ENCODE measurements at places on chromosomes 16 and 17.

DNA sequence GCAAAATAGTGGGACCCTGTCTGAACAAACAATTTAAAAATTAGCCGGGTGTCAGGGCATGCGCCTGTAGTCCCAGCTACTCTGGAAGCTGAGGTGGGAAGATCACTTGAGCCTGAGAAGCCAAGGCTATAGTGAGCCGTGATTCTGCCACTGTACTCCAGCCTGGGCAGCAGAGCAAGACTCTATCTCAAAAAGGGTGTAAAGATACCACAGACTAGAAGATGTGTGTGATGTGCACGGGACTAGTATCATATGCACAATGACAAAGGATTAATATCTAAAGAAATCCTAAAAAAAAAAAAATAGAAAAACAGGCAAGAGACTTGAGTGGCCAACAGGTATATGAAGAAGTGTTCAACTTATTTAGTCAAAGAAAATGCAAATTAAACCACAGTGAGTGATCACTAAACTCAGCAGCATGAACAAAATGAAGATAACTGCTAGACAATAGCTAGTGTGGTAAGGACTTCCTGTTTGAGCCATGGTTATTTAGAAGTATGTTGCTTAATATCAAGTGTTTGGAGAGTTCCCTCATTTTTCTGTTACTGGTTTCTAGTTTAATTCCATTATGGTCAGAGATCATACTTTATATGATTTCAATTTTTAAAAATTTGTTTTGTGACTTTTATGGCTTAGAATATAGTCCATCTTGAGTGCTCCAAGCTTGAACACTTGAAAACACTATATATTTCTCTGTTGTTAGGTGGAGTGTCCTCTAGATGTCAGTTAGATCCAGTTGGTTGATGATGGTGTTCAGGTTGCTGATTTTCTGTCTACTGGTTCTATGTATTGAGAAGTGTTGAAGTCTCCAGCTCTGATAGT lies 14.7 kb upstream of the SLX4 start:
- no peak for DNase-seq

DNA sequence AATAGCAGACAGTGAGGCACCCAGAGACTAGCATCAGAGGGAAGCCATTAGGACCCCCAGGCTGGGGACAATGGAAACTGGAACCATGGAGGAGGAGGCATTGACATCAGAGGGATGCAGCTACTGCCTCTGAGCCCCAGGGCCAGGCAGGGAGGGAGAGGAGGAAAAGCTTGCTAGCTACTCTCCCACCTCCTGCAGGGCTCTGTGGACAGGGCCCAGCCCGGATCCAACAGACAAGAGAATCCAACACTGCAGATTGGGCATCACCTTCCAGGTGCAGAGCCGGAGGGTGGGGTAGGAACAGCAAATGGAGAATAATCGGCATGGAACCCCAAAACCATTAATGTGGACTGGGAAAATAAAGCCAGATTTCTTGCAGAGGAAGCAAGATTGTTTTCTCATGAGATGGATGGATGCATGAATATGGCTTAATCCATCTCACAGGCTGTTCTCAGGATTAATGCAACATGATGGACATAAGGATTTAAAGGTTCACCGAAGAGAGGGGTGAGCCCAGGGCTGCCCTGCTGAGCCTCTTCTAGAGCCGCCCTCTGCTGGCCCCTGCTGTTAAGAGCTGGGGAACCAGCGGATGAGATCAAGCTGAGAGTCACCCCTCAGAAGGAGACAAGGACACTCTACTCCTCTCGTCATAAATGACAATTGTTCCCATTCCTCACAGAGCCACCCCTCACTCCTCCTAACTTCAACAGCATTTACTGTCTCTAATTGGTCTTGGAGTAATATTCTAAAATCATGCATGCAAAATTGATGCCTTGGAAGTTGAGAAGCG lies 48.8 kb downstream of the DNAH3 start:
- no peak for DNase-seq

DNA sequence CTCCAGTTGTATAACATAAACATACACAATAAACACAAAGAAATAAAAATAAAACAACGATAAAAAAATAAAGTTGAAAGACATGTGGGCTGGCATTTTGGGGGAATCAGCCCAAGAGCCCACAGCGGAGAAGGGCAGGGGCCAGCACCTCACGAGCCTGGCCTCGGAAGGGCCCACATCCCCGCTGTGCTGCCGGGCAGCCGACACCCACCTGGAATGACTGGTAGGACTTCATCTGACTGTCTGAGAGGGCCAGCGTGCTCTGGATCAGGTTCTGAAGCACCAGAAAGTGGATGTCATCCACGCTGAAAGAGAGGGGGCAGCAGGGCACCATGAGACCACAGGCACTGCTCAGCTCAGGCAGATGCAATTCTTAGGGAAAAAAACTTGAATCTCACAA lies 73.5 kb downstream of the GTF3C1 start:
- DNase-seq = no peak

DNA sequence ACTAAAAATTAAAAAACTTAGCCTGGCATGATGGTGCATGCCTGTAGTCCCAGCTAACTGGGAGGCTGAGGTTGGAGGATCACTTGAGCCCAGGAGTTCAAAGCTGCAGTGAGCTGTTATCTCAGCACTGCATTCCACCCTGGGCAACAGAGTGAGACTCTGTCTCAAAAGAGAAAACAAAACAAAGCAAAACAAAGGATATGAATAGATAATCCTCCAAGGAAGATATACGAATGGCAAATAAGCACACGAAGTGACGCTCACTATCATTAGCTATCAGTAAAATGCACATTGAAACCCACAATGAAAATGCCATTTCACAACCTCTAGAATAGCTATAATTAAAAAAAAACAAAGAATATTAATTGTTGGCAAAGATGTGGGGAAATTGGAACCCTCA lies 386.2 kb upstream of the CCL2 start:
- DNase-seq = no peak

- DNase-seq = no peak
Measured at GRCh38 chr17:70610161-70610560, 440.8 kb downstream of the KCNJ2 start.

DNA sequence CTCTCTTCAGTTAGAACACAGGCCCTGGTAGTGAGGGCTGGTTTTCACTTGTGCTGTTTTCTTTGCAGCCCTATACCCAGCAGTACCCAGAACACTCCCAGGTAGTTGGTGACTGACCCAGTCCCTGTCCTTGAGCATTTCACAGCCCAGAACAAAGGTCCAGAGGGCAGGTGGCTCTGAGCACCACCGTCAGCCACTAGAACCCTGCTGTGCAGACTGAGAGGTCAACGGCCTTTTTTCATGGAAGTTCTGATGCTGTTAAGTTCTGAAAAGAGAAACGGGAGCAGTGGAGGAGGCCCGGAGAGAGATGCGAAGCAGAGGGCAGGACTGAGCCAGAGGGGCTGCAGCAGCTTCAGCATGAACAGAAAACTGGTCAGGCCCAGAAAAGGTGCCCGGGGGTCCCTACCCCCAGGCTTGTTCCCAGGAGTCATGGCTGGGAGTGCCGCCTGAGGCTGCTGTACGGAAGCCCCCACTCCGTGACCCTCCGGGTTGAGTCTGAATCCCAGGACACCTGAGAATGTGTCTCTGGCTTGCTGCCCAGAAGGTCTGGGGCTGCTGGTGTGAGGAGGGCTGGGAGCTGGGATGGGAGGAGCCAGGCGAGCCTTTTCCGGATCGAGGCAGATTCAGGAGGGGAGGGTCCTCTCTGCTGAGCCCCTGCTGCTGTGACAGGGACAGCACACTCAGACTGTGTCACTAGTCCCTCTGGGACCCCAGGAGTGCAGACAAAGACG lies 8.7 kb downstream of the ZNF276 start:
- no peak for DNase-seq

DNA sequence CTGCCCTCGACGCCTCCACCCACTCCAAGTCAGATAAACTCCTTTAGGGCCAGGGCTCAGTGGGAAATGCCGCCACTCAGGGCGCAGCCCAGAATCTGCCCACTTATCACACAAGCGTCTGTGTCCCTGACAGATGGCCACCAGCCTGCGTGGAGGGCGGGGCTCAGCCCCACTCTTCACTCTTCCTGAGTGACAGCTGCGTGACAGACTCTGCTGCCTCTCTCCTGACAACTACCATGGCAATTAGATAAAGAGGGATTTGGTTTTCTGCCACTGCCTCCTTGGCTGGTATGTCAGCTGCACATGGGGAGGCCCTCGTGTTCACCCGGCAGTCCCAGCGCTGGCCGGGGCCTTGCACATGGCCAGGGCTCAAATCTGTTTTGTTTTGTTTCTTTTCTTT lies 96.2 kb downstream of the RTN4RL1 start:
- no peak for DNase-seq

GRCh38 chr17:68290268-68290954 lies 516 bp downstream of the SLC16A6 start:
- no peak for DNase-seq

- DNase-seq = no peak
Measured at GRCh38 chr16:86392436-86393152, 117.7 kb upstream of the FOXF1 start.

DNA sequence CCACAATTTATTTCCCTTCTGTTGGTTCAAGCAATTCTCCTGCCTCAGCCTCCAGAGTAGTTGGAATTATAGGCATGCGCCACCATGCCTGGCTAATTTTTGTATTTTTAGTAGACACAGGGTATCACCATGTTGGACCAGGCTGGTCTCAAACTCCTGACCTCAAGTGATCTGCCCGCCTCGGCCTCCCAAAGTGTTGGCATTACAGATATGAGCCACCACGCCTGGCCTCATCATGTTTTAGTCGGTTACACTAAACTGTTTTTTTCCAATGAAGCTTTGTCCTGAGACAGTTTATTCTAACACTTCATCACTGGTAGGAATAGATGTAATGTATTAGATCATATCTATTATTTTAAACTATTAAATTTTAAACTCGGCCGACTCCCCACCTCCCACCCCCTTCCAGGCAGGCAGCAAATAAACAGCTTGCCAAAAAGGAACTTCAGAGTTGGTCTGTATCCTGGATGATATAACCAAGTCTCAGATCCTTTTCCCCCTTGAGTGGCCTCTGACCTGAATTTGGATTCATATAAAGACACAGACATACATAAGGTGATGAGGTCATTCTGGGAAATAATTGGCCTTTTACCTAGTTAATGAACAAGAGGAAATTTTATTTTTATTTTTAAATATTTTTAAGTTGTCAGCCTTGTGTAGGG lies 18.4 kb upstream of the CORO6 start:
- DNase-seq = no peak

- DNase-seq = no peak
Measured at GRCh38 chr16:87628940-87629339, 26.6 kb downstream of the JPH3 start.

DNA sequence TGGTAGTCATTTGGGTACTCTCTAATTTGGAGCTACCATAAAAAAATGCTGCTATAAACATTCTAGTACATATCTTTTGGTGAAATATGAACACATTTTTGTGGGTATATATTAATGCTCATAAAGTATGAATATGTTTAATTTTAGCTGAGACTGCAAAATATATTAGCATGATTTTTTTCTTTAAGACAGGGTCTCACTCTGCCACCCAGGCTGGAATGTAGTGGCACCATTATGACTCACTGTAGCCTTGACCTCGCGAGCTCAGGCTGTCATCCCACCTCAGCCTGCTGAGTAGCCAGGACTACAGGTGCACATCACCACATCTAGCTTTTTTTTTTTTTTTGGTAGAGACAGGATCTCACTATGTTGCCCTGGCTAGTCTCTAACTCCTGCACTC lies 371.7 kb downstream of the SOX9 start:
- no peak for DNase-seq

GRCh38 chr17:8558144-8558543 lies 72.4 kb downstream of the MYH10 start:
- no peak for DNase-seq

DNA sequence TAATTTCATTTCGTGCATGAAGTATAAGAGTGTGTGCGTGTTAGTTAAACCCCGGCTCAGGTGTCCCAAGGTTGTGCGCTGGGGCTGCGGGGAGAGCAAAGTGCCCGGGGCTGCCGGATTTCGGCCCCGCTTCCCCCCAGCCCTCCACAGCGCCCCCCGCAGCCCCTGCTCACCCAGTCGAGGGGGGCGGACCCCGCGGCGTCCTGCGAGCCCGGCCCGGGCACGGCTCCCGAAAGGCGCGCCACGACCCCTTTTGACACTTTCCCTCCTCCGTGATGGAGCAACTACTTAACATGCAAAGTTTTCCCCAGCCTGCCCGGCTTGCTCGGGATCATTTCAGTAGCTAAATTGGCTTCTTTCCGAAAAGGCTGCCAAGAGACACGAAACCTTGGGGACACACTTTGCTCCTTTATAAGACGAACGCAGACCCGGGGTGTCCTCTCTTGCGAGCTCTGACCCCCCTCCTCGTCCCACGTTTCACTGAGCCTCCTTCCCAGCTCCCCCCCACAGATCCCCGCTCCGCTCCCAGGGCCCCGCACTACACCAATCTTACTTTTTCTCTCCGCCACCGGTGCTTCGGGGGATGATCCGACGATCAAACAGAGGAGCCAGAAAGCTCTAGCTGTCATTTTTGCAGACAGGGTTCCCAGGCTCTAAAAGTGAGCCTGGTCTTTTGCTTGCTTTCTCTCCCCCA lies 552 bp downstream of the C17orf58 start:
- no peak for DNase-seq

GRCh38 chr16:69193855-69194254 lies 6.9 kb downstream of the SNTB2 start:
- DNase-seq = no peak

DNA sequence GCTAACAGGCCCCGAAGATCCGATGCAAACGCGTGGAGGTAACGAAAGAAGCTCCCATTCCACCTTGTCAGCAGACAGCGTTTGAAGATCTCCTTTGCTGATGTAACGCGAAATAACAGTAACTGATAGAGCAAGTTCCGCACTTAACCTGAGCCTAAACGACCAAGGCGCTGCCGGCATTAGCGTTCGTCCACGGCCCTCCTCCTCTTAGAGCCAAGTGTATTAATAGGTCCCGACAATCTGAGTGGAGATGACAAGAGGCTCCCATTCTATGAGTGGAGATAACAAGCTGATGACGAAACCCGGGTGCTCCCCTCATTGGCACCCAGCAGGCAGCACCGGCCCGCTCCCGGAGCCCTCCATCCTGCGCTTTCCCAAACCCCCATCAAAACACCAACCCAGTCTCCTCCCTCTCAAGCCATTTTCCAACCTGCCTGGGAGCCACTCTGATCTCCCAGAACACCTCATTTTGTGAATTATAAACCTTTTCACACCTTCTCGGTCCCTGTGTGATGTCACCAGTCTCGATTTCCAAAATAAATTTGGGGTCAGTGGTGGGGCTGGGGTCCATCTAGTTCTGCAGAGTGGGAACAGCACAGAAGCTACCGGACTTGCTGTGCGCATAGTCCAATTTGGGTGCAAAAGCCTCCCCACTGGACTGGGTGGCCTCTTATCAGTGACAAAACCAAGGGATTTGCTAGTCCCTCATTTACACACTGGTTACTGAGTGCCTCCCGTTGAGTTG lies 35.4 kb upstream of the ARL4D start:
- no peak for DNase-seq

GRCh38 chr16:85994492-85995490 lies 95.8 kb downstream of the IRF8 start:
- no peak for DNase-seq

- no peak for DNase-seq
Measured at GRCh38 chr16:58026139-58026704, 668 bp downstream of the MMP15 start.

DNA sequence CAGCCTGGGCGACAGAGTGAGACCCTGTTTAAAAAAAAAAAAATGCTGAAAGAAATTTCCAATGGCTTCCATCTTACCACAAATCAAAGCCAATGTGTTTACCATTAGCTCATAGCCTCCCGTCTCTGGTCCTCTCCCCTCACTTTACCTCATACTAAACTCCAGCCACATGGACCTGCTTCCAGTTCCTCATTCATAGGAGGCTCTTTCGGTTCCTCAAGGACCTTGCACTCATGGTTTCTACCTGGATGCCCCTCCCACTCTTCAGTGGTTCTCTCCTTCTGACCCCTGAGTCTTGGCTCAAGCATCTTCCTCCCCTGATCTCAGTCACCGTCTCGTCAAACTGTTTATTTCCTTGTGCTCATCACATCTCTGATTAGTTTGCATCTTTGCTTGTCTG lies 3.8 kb upstream of the DEF8 start:
- DNase-seq = no peak
